ENCODE measurements at places on chromosomes 13 and 19.
A peak's percentile ranks its signal among the peaks of the same experiment; 100 is the strongest.

GRCh38 chr19:34241513-34242337 is 12.6 kb upstream of the GARRE1 start:
- no peak for DNase-seq

DNA sequence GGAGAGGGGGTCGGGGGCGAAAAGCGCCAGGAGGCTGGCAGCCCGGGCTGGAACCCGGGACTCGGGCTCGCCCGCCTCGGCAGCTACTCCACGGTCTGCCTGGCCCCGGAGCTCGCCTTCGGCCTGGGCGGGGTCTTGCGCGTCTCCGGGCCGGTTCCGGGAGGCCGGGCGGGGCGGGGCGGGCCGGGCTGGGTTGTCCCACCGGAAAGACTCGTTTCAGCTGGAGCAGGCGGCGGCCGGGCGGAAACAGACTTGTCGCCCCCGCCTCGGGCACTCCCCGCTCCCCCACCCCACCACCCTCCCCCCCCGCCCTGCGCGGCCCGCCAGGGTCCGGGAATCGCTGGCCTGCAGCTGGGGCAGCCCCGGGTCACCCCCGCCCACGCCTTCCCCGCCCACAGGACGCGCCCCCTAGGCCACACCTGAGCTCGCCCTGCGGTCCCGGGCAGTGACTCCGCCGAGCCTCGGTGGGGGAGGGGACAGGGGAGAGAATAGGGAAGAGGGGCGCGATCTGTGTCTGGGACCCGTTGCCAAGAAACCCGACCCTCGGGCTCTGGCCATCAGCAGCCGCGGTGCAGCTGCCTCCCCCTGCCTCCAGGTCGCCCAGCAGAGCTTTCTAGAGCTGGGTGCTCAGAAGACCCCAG is 109.4 kb downstream of the KCTD15 start:
- DNase-seq, result no peak

- DNase-seq, result peak; percentile 84
These were observed 83.9 kb downstream of the LRRC63 start for GRCh38 chr13:46295491-46296114.

DNA sequence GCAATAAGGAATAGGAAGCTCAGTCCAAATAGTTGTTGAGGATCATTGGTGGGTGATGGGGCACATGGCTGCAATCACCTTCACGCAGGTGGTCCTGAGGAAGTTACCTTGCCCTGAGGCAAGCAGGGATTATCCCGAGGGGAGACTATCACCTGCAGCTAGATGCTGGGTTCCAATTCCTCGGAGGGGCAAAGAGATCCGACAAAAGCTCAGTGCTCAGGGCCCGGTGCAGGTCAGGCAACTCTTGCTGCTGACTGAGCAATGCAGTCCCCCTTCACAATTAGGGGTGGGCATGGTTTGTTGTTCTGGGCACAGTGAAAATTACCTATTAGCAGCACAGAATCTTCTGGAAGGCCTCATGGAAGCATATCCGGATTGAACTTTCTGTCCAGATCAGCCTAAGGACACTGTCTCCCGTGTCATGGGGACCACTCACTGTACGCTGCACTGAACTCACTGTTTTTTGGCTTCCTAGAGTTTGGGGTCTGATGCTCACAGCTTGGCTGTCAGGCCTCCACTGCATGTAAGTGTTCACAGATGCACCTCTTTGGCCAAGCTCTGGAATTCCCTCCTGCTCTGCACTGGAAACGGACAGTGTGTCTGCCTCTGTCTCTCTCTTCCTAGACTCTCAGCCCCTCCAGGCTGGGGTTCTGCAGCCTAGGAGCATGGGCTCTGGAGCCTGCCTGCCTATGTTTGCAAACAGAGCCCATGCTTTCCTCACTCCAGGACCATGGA is 372.7 kb downstream of the ZNF536 start:
- DNase-seq, result no peak

DNA sequence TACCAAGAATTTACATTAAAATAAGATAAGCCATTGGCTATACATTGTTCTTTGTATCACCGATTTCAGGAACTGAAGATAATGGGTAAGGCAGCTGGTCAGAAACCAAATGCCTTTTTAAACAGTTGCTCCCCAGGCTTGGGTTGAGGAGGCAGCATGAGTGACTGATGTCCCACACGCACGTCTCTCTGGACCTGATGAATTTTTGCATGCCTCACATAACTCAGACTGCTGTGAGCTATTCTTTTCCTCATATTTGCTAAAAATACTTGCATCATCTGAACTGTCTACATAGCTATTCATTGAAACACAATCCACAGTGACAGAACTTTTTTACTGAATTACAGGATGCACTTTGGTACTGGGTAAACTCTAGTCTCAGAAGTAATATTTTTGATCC is 123.6 kb upstream of the MAB21L1 start:
- no peak for DNase-seq

DNA sequence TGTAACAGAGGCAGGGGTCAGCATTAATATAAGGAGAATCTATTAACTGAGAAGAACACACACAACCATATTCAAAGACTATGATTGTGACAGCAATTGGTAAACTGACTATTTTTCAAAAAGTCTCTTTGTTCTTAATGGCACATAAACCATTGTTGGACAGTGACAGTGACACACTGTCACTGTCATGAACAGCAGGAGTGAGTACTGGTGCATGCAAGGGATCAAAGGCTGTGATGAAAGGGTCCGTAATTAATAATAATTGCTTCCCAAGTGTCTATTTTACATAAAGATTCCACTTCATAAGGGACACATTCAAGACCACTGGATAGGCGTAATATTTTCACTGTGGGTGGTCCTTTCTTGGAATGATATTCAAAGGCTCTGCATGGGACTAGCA is 50.7 kb downstream of the LHFPL6 start:
- DNase-seq, result no peak

GRCh38 chr19:32364040-32364439 is 18.6 kb downstream of the ZNF507 start:
- no peak for DNase-seq

GRCh38 chr19:44643605-44644401 is at the start of gene PVR:
TSS of gene PVR (plus strand) at chr19:44643910. CDS start at chr19:44644097, 187 bp downstream.
- peak; percentile 38 for DNase-seq

Data from CD14-positive monocyte (primary cell).